ENCODE measurements at places on chromosomes 3 and 15. TPM values are rescaled to one million over a fixed set of nuclear protein-coding genes. Genes with fewer than 3 reads are reported as not detected.

GREM1 gene
- not detected for total RNA-seq

MESP1 gene
- 0.19 TPM for total RNA-seq

ZBBX gene
- not detected for total RNA-seq

CCR1 gene
- 0.86 TPM for total RNA-seq

BFSP2 gene
- not detected for total RNA-seq

GRK7 gene
- not detected for total RNA-seq

FAM81A gene
- not detected for total RNA-seq

PLS1 gene
- 0.57 TPM for total RNA-seq

SATB1 gene
- 346 TPM for total RNA-seq

DNA sequence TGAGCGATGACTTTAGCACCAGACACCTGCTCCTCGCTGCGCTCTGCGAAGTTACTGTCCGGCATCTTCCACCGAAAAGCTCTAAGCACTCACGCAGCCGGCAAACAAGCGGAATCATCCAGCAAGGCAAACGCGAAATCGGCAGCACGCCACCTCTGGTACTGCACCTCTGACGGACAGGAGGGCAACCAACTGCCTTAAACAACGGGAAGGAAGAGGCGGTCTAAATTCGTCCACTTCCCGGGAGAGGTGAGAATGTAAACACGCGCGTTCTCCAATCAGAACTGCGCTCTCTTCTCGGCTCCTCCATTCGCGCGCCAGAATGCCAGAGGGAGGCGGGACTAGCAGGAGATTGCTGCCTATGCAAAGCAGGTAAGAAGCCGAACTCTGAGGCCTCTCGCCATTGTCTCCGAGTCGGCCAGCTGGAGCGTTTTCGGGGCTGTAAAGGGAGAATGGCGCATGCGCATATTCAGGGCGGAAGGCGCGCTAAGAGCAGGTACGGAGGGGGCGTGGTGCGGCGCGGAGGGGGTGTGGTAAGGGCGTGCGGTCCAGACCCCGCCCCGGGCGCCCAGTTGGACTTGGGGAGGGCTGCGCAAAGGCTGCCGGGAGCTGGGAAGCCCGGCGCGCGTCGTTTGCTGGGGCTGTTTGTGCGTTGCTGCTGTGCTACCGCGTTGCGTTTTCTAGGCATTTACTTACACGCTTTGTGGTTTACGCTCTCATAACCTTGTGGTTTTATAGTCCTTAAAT, at the start of the genes BTD and HACL1:
Gene BTD, plus strand, starts transcription at position 347 of the 747 bp plus-strand sequence. CDS start 33,695 bp downstream, outside the sequence.
Gene HACL1, minus strand, starts transcription at position 171 of the 747 bp plus-strand sequence. Its CDS starts 106 bp downstream, at position 65.
- DNase-seq: peak; percentile 98

DNA sequence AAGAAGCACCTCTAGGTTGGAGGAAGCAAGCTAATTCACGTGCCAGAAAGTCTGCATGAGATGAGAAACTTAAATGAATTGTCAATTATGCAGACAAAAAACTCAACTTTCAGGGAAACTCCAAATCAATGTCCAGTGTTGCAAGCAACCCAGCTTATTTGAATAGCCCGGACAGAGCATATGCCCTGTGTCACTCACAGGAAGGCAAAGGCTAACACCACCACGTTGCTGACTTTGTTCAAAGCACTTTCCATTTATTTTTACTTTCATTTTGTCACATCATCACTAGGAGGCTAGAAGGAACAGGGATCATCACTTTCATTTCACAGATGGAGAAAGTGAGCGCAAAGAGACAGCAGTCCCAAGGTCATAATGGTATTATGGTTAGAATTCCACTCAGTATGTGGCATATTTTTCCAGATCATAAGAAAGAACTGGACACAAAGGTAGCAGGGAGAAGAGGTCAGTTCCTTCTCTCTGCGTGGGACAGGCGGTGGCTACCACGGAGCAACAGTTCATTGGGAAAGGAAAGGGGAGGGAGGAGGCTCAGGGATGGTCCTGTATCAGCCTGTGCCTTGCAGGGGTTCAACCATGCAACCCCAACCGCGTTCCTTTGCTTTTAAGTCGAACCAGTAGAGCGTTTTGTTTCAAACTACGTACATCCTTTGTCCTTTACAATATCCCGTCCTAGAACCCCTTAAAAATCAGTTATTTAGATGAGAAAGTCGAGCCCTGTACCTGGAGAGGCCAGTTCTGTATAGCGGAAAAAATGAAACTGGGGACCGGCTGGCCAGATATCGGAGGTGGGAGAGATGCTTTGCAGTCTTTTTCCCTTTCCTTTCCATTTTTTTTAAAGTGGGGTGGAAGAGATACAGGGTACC, 1.1 kb downstream of the HEG1 start:
- no peak for DNase-seq

GRCh38 chr15:98257290-98257689, 296.8 kb downstream of the ARRDC4 start:
- DNase-seq: no peak

GRCh38 chr3:195612075-195612800, 28.5 kb upstream of the APOD start:
- no peak for DNase-seq

- DNase-seq: no peak
Observed at GRCh38 chr3:99767291-99767690, 50.4 kb upstream of the CMSS1 start.

- no peak for DNase-seq
Observed at GRCh38 chr3:49132437-49133225, at the start of gene LAMB2. Gene LAMB2, minus strand, starts transcription at chr3:49133050. Its CDS starts 183 bp downstream, at chr3:49132867.

DNA sequence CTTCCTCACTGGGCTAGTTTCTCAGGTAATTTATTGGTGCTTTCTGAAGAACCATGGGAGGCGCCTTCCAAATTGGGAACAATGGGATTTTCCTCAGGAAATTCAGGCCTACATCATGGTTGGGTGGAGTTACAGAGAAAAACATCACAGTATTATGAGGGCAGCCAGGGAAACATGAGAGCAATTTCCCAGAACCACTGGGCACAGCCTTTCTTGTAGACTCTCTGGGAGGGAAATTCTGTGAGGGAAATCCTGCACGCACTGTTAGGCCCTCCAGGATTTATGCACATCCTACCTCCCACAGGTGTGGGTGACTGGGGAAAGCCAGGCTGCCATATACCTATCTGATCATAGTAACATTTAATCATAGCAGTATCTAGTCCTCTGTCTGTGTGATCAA, 13.2 kb downstream of the POPDC2 start:
- DNase-seq: no peak

- no peak for DNase-seq
Observed at GRCh38 chr3:114538211-114538610, 244.4 kb downstream of the TIGIT start.

DNA sequence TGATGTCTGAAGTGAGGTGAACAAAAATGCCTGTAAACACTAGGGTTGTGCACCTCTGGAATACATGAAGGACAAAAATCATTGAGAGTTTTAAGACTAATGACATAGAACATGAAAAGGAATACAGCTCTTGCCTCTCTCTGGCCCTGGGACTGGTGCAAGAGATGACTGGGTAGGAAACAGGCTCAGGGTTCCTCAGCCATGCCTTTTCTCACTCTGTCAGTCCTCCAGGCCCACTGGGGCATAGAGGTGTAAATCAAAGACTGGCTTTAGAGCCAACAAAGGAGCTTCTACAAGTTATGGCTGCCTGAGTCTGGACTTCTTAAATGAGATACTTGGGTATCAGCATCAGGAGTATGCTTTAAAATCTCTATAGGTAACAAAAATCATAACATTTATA, 554.7 kb upstream of the KCNMB2 start:
- no peak for DNase-seq

GRCh38 chr3:54969652-54970051, 41.8 kb upstream of the LRTM1 start:
- DNase-seq: no peak

GRCh38 chr3:14562121-14562890, 22.2 kb upstream of the GRIP2 start:
- no peak for DNase-seq

- no peak for DNase-seq
Observed at GRCh38 chr3:197023998-197024651, 5.5 kb downstream of the MELTF start.

- DNase-seq: no peak
Observed at GRCh38 chr15:50180091-50180490, 1.9 kb upstream of the SLC27A2 start.

DNA sequence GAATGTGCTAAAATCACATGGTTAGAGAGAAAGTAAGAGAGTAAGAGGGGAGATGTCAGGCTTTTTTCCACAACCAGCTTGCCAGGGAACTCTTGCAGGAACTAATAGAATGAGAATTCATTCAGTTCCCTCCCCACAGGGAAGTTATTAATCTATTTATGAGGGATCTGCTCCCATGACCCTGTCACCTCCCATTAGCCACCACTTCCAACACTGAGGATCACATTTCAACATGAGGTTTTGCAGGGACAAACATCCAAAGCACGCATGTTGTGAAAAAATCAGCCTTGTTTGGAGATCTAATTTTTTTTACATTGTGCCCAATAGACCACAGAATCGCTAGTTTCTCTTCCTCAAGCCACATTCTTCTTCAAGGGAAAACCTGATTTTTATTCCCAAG, 904.0 kb downstream of the TBL1XR1 start:
- DNase-seq: no peak

DNA sequence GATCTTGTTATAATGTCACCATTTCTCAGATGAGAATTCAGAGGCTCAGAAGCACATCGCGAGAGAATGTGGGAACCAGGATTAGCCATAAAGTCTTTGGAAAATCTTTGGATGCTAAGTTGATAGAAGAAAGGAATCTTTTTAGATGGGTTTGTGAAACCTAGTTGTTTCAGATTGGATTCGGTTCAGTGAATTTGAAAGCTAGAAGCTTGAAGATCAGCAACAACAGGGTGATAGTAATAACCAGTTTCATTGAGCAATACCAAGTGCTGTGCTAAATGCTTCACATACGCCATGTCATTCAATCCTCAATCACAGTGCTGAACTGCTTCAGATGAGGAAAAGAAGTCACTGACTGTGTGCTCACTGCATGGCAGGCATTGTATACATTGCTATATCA, 47.4 kb upstream of the MITF start:
- no peak for DNase-seq

- no peak for DNase-seq
Observed at GRCh38 chr3:137924628-137925027, 85.3 kb upstream of the CLDN18 start.

DNA sequence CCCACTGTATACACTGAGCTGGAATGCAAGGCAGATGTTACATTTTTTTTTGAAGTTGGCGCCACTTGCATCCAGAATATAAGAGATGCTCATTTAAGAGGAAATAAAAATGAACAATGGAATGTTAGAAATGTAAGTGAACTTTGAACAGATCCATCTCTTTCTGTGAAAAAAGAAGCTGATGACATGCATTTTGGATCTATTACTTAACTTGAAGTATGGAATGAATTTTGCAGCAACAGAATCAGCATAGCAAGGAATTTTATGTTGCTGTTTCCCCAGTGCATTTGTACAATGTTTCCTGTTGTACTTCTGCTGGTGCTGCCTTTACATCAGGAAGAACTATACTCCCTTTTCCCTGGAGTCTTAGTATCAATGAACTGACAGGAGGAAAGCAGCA, 178.2 kb downstream of the LSAMP start:
- no peak for DNase-seq

Data from CD8-positive, alpha-beta T cell (primary cell).